ENCODE measurements at places on chromosomes 3 and 15.

DNA sequence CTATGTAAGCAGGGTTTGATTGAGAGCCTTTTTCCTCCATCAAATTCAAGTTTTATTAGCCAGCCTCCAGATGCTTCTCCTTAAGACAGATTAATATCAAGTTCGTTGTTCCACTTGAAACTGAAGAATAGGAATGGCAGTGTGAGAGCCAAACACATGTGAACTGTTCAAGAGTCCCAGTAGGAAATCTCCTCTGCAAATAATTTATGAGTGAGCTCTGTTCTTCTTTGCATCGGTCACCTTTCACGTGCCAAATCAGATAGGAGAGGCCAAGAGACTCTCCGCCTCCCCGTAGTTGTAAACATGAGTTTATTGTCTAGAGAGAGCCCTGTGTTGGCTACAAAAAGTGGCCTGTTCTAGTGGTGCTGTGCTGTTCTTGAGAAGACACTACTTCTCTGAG, 372.1 kb upstream of the NR2F2 start:
- no peak for DNase-seq

DNA sequence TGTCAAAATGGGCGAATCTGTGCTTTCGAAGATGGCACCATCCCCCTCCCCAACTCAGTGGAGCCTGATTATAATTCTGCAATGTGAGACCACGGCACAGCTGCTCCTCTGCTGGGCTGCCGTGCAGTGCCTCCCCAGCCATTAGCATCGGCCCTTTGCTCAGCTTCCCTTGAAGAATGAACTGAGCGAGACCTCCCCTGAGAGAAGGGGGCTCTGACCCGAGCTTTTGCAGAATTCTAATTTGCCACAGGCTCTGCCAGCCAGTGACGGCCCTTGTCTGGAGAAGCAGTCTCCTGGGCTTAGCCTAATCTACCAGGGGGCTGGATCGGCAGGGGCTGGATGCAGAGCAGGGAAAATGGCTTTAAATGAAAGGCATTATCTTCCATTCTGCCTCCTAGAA, 57.2 kb downstream of the GLDN start:
- no peak for DNase-seq

DNA sequence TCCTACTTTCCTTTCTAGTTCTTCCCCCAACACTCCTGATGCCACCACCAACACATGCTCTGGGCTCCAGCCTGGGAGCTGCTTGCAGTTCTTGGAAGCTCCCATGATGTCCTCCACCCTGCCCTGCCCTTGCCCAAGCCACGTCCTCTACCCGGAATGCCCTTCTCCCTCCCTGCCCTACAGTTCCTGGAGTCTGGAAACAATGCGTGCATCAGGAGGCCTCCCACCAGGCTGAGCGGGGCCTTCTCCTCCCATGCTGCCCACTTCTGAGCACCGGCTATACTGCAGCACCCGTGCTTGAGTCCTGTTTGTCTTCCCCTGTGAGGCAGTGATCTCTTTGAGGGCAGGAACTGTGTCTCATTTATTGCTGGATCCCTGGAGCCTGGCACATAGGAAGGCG, 44.6 kb downstream of the DGKG start:
- no peak for DNase-seq

GRCh38 chr15:70436428-70436827, 326.9 kb downstream of the UACA start:
- DNase-seq: no peak

GRCh38 chr3:190619761-190620160, 105.9 kb downstream of the IL1RAP start:
- no peak for DNase-seq

DNA sequence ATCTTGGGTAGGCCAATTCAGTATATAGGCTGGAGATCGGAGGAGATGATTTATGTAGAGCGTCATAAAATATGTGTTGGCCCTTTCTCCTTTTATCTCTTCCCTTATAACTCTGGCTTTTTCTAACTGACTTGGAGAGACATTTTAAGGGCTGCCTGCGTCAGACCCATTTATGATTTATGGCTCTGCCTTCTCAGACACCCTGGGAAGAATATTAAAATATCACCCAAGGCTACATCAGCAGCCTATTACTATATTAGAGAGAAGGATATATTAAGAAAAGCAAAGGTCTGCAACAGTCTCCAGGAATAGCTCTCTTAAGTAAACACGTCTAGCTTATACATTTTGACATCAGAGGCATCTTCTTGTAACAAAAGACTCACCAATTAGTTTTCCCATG, 179.4 kb downstream of the SV2B start:
- DNase-seq: no peak

- DNase-seq: no peak
Measured at GRCh38 chr15:78292219-78292618, 7.2 kb downstream of the SKIC8 start.

DNA sequence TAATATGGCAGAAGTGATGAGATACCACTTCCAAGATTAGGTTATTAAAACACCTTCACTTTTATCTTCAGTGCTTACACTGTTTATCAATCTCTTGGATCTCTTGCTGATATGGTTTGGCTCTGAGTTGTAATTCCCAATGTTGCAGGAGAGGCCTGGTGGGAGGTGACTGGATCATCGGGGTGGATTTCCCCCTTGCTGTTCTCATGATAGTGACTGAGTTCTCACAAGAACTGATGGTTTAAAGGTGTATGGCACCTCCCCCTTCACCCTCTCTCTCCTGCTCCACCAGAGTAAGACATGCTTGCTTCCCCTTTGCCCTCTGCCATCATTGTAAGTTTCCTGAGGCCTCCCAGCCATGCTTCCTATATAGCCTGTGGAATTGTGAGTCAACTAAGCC, 11.8 kb downstream of the GOLIM4 start:
- DNase-seq: no peak

- DNase-seq: no peak
Measured at GRCh38 chr3:188370081-188370830, 216.3 kb downstream of the LPP start.

GRCh38 chr3:89043406-89043932, 64.0 kb upstream of the EPHA3 start:
- DNase-seq: no peak

- DNase-seq: no peak
Measured at GRCh38 chr3:38297537-38297936, 15.4 kb downstream of the SLC22A14 start.

GRCh38 chr3:99845331-99845730, 27.7 kb downstream of the CMSS1 start:
- no peak for DNase-seq

DNA sequence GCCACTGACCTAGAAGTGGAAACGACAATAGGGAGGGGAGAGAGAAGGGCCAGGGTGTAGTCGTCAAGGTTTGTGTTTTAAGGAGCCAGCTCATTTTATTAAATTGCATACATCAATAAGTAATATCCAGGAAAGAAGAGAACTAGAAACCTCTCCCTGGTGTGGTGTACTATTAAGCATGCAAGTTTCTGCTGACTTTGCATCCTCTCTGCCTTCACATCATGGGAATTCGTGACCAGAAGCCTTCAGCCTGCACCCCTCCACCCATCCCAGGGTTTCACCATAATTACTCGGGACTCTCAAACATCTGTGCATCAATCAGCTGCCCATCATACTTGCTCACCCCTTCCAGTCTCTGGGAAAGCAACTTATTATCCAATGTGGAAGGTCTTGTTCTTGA, 70.9 kb upstream of the UBE3A start:
- DNase-seq: no peak

- DNase-seq: no peak
Measured at GRCh38 chr15:64583519-64583918, 123.1 kb downstream of the ZNF609 start.

- DNase-seq: no peak
Measured at GRCh38 chr3:7682822-7683229, 818.8 kb upstream of the LMCD1 start.

- DNase-seq: no peak
Measured at GRCh38 chr3:71541313-71541712, 42.2 kb downstream of the FOXP1 start.

- no peak for DNase-seq
Measured at GRCh38 chr15:70442616-70443321, 320.6 kb downstream of the UACA start.

GRCh38 chr3:192715126-192715525, 12.2 kb downstream of the FGF12 start:
- no peak for DNase-seq

GRCh38 chr3:98779541-98780335, 16.6 kb downstream of the ST3GAL6 start:
- DNase-seq: no peak

GRCh38 chr3:127678611-127679533, 6.1 kb downstream of the ABTB1 start:
- no peak for DNase-seq

DNA sequence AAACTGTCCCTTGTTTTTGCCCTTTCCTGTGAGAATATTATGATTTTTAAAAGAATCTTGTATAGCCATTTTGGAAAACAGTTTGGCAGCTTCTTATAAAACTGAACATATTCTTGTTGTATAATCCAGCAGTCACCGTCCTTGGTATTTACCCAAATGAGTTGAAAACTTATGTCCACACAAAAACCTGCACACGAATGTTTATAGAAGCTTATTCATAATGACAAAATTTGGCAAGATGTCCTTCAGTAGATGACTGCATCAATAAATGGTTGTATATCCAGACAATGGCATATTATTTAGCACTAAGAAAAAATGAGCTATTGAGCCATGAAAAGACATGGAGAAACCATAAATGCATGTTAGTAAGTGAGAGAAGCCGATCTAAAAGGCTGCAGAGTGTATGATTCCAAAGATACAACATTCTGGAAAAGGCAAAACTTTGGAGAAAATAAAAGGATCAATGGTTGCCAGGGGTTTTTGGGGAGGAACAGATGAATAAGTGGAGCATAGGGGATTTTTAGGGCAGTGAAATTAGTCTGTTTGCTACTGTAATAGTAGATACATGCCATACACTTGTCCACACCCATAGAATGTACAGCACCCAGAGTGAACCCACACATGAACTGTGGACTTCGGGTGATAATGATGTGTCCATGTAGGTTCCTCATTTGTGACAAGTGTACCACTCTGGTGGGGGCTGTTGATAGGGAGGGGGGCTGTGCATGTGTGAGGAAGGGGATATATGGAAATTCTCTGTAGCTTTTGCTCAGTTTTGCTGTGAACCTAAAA, 31.7 kb downstream of the LIMD1 start:
- DNase-seq: no peak

GRCh38 chr3:38000965-38001455, 10.4 kb downstream of the VILL start:
- DNase-seq: no peak

- DNase-seq: peak; percentile 99
Measured at GRCh38 chr3:15601399-15602145, at the start of the genes BTD and HACL1. TSS of gene BTD (plus strand) at chr3:15601745. CDS start at chr3:15635440, 33,695 bp downstream. TSS of gene HACL1 (minus strand) at chr3:15601569. CDS start at chr3:15601463, 106 bp downstream.

DNA sequence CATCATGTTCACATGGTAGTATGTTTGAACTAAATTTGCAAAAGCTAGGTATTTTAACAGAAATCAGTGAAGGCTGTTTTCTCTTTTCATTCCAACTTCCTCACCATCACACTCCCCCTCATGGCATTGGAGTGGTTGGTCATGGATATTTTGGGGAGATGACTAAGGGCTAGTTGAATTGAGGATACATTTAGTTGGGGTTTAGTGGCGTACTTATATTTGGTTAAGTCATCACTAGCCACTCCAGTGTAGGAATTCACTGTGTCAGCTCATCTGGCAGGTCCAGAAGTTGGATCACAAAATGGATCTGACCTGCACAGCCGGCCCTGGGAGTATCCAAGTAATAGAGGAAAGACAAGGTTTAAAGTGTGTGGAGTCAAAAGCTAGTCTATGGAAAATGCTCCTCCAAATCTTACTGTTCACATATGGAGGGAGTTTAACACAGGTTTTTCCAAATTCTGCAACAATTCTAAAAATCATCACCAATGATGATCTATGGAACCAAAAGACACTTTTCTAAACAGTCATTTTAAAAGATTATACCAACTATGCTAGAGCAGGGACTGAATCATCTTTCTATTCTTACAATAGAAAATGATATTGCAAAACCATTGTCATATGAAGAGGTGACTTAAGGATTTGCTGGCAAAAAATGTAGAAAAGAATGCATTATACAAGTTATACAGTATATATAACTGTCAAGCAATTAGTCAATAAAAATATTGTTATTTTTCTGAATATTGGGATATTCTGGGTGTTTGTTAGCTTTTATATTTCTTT, 247.8 kb upstream of the PEX5L start:
- no peak for DNase-seq

DNA sequence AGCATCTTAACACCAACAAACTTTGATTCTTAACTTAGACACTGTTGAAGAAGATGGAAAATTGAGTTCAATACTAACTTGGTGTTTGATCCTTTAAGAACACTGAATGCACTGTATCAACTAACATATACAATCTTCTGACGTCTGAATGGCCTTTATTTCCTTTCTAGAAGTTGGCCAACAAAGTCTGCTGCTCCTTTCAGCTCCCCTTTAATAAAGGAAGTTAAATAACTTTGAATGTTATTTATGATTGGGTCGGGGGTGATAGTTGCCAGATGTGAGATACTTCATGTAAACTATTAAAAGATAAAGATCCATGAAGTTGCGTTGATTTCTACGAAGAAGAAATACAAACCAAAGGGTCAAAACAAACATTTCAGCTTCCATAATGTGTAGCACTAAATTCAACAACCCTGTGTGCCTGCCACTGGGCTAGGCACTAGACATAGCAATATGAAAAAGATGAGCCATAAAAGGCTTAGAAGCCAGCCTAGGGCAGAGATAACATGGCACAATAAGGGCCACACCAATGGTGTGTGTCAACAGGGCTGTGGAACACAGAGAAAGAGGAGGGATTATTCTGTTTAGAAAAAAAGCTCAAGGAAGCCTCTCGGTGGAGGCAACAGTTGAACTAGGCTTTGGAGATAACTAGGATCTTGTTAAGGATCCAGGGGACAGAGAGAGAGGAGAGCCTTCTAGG, 337.8 kb downstream of the MECOM start:
- no peak for DNase-seq

- no peak for DNase-seq
Measured at GRCh38 chr3:89859757-89860156, 752.3 kb downstream of the EPHA3 start.
